ENCODE measurements at places on chromosomes 11 and 22.
A peak's percentile ranks its signal among the peaks of the same experiment; 100 is the strongest.

GRCh38 chr11:7924536-7924935 lies 6.5 kb downstream of the OR10A6 start:
- DNase-seq: no peak

- no peak for DNase-seq
These were observed 80.8 kb downstream of the SGSM3 start for GRCh38 chr22:40451210-40451609.

- no peak for DNase-seq
These were observed 20.9 kb downstream of the HPS4 start for GRCh38 chr22:26462641-26463040.

- DNase-seq: no peak
These were observed 9.1 kb downstream of the DCHS1 start for GRCh38 chr11:6646576-6646917.

- no peak for DNase-seq
These were observed 73.3 kb upstream of the ISX start for GRCh38 chr22:34992672-34993071.

GRCh38 chr11:7531011-7531410 lies 17.2 kb downstream of the PPFIBP2 start:
- no peak for DNase-seq

DNA sequence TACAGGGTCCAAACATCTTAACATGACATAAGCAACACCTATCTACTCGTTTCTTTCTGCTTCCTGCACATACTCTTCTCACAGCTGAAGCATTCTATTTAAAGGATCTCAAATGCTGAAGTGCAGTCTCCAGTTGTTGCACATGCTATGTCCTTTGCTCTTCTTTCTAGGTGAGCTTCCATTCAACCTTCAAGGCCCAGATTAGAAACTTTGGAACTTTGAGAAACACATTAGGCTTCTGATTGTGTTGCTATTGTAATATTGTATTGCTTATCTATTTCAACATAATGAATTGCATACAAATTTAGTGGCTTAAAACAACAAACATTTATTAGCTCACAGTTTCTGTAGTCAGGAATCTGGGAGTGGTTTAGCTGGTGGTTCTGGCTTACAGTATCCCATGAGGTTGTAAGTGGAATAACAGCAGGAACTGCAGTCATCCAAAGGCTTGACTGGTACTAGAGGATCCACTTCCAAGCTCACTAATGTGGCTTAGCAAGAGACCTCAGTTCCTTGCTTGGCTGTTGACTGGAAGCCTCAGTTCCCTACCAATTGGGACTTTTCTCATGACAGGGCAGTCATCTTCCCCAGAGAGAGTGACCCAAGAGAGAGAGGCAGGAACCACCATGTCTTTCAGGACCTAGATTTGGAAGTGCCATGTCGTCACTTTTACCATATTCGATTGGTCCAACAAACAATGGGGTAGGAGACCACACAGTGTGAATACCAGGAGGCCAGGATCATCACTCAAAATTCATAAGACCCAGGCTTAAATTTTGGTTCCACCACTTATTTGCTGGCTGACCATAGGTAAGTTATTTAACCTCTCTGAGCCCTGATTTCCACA lies 27.2 kb upstream of the RASSF10 start:
- no peak for DNase-seq

GRCh38 chr11:104464691-104465090 lies 300.7 kb upstream of the PDGFD start:
- DNase-seq: no peak

DNA sequence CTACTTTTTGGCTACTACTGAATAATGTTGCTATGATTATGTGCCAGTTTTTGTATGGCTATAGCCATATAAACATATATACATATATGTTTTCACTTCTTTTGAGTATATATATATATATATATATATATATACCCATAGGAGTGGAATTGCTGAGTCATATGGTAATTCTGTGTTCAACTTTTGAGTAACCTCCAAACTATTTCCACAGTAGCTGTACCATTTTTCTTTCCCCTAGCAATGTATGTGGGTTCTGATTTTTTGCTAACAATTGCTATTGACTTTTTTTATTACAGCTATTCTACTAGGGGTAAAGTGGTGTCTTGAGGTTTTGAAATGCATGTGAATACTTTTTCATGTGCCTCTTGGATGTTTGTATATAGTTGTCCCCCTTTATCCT lies 30.4 kb downstream of the CBL start:
- DNase-seq: no peak

DNA sequence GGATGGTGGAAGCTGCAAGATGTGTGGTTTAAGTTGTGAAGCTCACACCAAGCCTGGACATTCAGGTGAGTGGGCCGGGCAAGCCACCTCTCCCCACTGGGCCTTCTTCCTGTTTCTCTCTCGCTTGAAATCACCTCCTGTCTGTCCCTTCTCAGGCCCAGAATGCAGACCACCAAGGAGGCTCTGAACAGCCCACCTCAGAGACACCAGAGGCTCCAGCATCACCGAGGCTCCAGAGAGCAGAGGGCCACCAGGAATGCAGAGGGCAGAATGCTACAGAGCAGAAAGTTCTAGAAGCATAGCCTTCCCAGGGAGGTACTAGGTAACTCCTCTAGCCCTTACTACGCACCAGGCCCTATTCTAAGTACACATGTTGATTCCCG lies 14.8 kb upstream of the IL2RB start:
- no peak for DNase-seq

DNA sequence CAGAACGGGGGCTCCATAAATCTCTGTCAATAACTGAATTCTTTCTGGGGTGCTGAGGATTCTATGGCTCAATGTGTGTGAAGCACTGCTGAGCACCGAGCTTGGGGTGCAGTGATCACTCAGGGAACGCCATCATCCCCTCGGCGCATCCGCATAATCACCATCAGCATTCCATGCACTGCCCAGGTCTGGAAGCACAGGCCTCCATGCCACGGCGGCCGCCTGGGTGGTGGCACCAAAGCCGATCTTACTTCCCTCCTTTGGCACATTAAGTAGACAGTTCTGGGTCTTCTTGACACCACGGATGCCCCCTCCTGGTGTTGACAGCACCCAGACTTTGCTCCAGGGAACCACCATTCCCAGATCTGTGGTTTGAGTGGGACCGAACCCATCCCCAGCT lies 15.6 kb downstream of the LTO1 start:
- DNase-seq: peak; percentile 47

DNA sequence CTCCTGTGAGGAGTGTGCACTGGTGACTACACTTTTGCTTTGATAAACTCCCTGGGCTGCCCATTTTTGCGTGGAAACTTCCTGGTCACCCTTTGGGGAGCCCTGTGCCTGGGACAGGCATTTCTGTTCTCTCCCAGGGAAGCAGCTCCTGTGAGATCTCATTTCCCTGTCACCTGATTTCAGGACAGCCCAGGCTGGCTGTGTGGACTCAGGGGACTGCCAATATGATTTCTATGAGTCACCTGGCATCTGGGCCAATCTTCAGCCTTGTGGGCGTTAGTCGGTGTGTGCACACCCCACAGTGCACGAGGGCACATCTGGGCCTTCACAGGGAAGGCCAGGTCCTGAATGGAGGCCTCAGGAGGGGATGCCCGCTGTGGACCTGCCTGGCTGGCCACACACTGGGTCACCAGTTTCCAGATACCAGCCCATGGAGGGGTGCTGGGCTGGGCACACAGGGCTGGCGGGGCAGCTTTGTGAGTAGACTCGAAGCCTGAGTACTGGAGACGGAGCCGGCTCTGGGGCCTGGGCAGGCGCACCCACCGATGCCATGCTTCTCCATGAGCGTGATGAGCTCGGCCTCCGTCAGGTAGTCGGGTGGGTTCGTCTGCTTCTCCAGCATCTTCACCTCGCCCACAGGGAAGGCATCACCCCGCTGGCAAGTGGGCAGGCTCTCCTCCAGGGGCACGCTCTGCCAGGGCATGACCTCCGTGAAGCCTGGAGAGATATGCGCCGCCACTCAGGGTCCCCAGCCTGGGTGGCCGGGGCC lies 9.4 kb upstream of the PPM1F start:
- DNase-seq: no peak

DNA sequence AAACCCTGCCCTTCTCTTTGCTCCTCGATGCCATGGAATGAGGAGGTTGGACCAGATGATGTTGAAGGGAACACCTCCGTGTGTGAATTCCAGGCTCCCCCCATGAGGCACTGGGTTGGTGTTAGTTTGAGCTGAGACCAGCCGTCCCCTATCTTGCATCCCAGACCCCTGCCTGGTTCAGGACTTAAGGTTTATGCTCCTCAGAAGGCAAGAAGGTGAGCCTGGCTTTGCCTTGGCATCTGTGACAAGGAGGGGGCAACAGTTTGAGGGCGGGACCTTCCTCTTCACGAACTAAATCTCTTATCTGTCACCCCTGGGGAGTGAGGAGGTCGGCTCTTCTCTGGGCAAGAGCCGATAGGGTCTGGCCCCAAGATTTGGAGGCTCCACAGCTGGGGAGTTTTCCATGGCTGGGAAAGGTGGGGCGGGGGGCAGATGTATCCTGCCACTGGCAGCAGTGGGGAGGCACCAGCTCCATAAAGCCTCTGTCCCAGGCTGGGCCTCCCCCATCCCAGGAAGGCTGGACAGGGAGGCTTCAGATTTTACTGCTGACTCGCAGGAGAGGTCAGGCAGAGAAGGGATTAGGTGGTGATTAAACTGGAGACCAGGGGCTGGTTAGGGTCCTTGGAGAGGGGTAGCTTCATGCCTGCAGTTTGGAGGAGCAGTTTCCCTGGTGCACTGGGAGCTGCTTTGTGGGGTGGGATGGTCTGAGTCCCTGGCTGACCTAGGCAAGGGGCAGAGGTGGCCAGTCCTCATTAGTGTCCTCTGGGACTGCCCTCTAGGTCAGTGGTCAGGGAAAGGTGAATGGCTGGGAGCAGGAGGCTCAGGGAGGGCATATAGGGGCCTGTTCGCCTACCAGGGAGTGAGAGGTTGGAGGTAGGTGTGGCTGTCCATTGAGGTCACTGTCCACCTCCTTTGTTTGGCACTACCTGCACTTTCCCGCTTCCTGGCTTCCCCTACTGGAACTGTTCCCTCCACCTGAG lies 1.1 kb downstream of the SEC14L2 start:
- no peak for DNase-seq

DNA sequence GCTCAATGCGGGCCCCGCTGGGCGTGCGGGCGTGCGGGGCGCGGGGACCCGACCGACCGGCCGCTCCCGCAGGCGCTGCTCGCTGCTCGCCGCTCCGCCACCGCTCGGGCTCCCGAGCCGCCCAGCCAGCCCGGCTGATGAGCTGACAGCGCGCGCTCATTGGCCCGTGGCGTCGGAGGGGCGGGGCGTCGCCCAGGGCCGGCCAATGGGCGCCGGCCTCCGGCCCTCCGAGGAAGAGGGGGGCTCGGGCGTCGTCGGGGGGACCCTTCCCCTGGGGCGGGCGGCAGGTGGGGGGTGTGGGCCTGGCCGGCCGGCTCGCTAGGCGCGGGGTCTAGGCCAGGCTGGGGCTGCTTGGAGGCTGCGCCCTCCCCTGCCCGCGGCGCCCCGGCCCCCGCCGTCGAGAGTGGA lies at the start of gene SCUBE1:
Gene SCUBE1, minus strand, starts transcription at position 111 of the 408 bp plus-strand sequence. CDS start 111 bp downstream, outside the sequence.
- DNase-seq: peak; percentile 79

DNA sequence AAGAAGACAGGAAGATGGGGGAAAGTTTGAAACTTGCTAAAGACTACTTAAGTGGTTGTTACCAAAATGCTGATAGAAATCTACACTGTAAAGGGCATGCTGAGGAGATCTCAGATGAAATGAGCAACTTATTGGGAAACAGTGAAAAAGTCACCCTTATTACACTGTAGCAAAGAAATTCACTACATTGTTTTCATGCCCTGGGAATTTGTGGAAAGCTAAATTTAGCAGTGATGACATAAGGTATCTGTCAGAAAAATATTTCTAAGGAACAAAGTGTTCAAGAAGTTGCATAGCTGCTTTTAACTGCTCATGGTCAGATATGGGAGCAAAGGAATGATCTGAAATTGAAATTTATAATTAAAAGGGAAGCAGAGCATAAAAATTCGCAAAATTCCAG lies 702.4 kb upstream of the LRRC4C start:
- no peak for DNase-seq

- no peak for DNase-seq
These were observed 566.8 kb upstream of the KIRREL3 start for GRCh38 chr11:127567237-127567932.

DNA sequence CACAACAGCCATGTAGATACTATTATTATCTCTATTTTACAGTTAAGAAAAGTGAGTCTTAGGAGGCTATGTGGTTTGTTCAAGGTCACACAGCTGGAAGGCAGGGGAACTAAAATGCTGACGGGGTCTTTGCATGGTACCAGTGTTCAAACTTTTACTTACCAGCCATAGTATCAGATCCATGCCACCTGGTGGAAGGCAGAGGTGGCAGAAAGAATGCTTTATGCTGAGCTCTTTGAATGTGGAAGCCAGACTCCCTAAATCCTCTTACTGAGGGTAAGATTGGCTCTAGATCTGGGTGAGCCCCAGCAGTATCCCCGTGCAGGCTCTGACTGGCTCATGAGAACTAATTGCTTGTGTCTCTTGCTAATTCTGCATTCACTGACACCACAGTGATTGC lies 54.3 kb upstream of the NAV2 start:
- DNase-seq: no peak

- DNase-seq: peak; percentile 37
These were observed 39.6 kb upstream of the HORMAD2 start for GRCh38 chr22:30040499-30041260.

All from sciatic nerve (tissue), 2 donors.